Daoy (cell line): ENCODE measurements at places on chromosomes 16 and 17.

GRCh38 chr16:56041556-56042140 lies 149.6 kb upstream of the GNAO1 start:
- peak; percentile 19 for DNase-seq

- no peak for DNase-seq
Measured at GRCh38 chr16:84234321-84235241, 5.2 kb downstream of the KCNG4 start.

DNA sequence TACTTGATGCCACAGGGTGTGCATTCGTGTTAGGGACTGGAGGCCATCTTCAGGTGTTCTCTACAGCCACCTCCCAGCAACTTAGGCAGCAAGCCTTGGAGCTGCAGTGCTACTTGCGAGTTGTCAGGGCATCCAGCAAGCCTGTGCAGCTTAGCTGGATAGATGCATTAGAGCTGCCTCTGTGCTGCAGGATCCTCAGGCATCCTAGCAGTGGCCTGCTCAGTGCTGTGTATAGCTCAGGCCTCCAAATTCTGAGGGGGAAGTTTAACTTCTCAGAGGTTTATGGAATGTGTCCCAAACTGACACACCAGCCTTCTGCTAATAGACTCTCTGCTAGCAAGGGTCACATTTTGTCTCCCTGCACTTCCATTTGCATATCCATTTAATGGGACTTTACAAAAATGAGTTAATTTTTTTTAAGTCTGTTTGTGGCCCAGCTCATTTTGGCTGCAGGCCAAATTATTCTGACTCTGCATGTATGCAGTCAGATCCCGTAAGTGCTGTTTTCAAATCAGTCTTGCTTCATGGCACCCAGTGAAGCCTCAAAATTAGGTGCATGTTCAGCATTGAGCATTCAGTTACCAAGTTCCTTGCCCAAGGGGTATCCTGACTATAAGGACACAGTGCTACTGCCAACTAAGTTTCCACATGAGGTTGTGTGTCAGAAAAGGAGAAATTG lies 6.8 kb downstream of the GABARAPL2 start:
- DNase-seq = no peak

DNA sequence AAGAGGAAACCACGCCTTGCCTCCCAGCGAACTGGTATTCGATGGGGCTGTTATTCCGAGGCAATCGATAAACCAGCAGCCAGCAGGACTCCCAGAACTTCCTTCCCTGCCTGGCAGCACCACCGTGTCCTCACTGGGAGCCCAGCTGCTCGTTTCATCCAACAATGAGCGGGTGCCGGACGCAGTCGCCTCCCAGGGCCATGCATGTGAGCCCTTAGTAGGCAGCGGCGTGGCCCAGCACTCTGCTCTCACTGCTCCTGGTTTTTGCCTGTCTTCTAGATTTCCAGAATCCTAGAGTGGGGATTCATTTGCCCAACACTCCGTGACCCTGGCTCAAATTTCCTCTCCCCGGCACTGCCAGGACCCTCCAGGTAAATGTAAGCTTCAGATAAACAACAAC lies 29.1 kb upstream of the RASD1 start:
- no peak for DNase-seq

- DNase-seq = no peak
Measured at GRCh38 chr17:30186761-30187160, 48.7 kb downstream of the SLC6A4 start.

DNA sequence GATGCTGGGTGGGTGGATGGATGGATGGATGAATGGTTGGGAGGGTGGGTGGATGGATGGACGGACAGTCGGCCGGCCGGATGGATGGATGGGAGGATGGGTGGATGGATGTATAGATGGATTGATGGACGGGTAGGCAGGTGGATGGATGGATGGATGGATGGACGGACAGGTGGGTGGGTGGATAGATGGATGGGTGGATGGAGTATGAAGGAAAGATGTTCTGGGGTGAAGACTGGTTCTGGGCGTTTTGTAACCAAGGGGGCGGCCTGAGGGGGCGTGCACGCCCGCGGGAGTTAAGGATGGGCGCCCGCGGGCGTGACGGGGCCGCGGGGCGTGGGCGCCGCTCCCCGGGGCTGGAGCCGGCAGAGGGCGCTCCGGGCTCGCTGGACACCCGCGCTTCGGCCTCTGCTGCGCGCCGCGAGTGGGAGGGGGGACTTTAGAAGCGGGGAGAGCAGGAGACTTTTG lies at the start of gene NECAB2:
Gene NECAB2 (plus strand): TSS at position 407 of the 468 bp plus-strand sequence. CDS start 405 bp downstream, outside the sequence.
- peak; percentile 36 for DNase-seq

DNA sequence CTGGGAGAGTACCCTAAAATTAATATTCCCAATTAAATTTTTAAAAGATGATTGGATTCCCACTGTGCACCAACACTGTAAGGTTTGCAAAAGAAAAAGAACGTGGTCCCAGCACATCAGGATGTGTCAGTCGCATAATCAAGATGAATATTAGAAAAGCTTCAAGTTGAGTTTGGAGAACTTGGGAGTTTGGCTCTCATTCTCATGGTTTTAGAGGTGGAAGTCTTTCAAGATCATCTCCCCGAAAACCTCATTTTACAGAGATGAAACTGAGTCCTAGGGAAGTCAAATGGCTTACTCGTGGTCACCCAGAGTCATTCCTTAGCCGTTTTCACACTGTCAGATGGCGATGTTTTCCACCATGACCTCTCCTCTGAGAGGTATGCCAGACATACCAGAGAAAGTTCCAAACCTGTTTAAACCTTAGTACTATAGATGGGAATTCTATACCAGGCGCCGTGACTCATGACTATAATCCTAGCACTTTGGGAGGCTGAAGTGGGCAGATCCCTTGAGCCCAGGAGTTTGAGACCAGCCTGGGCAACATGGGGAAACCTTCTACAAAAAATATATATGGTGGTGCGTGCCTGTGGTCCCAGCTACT lies 1.2 kb downstream of the SEC14L1 start:
- DNase-seq = peak; percentile 41

GRCh38 chr17:73194514-73195222 lies 1.8 kb downstream of the COG1 start:
- DNase-seq = peak; percentile 39

GRCh38 chr17:2837147-2837561 lies 40.9 kb downstream of the RAP1GAP2 start:
- peak; percentile 38 for DNase-seq

DNA sequence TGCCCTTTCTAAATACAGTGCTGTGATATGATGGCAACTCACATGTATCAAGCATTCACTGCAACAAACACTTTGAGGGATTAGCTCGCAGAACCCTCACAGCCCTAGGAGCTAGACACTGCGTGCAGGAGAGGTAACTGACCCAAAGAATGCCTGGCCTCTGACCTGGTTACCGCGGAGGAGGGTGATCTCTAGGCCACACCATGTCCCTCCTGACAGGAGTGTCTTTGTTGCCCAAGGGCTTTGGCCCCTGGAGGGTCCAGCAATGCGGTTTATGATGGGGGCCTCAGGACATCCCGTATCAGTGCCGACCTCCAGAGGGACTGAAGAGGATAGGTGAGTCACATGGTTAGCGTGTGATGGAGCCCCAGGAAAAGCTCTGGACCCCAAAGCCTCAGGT lies 130.6 kb downstream of the MGAT5B start:
- DNase-seq = no peak

GRCh38 chr16:88978608-88979346 lies 1.8 kb upstream of the CBFA2T3 start:
- DNase-seq = no peak

DNA sequence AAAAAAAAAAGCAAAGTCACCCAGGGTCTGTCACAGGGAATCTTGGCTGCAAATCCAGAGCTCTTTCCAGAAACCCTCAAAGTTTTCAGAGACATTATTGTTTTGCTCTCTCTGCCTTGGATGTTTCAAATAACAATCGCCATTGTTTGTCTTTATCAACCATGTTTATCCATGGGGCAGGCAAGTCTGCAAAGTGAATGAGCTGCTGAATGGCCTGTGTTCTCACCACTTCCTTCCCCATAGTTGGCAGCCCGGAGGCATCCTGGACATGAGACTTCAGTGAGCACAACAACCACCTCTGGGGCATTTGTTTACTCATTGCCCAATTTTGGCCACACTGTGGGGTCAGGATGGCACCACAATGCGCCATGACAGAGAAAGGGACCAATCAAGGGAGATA lies 53.1 kb upstream of the USP7 start:
- no peak for DNase-seq

DNA sequence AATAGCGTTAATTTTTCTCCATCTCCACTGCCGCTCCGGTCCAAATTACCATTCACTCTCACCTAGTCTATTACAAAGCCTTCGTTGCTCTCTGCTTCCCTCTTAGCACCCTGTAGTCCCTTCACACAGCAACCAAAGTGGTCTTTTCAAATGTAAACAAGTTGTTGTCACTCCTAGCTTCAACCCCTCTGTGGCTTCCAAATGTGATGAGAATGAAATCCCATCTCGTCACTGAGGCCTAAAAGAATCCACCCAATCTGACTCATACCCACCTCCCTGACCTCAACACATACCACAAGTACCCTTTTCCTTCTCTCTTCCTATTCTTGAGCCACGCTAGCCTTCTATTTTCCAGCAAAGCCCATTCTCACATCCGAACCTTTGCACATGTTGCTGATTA lies 2.2 kb upstream of the PELP1 start:
- DNase-seq = peak; percentile 67

GRCh38 chr17:64085650-64086005 lies 44.3 kb downstream of the ERN1 start:
- no peak for DNase-seq

- peak; percentile 92 for DNase-seq
Measured at GRCh38 chr16:67659675-67660563, at the start of gene ACD. TSS of gene ACD (minus strand) at chr16:67660260. CDS start at chr16:67660220, 40 bp downstream.

DNA sequence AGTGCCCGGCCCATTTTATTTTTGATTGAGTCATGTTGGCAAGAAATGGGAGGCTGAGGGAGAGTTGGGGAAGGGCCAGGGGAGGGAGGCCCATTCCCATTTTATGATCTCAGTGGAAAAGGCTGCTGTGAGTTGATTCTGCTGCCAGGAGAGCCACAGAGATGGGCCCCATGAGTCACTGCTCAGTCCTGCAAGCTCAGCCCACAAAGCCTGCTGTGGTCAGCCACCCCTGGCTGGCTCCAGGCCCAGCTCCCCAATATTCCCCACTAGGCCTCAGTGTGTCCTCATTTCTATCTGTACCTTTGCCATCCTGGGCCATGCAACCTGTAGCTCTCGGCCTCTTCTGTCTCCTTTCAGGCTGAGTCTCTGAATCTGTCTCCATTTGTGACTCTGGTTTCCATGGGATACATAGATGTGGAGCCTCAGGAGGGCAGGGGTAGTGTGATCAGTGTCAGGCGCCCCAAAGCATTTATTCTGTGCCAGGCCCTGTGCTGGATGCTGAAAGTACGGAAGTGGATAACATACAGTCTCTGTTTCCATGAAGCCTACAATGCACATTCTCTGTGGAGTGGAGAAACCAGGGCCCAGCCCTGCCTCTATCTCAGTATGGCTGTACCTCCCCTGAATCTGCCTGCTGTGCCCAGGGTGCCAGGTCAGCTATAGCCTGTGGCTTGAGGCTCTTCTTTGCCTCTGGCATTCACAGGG lies 1.9 kb upstream of the PLEKHG4 start:
- peak; percentile 98 for DNase-seq

DNA sequence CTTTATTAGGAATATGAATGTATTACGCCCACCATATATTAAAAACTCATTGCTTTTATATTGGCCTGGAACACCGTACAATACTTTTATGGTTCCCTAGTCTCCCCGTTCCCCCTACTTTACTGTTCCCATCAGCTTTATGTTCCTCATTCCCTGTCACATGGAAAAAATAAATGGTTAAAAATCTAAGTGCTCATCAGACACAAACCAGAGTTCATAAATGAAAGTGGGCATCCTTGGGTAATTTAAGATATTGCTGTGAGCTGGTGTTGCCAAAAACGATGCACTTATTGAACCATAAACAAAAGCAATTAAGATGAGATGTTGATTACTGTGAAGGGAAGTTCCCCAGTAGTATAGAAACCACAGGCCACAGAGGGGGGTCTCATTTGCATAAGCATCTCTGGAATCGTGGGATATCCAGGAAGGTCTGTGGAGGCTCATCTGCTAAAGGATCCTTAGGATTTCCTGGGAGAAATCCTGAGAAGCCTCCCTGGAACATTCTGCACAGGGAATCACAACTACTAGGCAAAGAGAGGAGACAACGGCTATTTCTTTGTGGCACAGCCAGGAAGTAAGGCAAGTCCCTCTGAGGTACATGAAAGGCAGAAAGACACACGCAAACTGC lies 591.4 kb upstream of the CDH11 start:
- no peak for DNase-seq

DNA sequence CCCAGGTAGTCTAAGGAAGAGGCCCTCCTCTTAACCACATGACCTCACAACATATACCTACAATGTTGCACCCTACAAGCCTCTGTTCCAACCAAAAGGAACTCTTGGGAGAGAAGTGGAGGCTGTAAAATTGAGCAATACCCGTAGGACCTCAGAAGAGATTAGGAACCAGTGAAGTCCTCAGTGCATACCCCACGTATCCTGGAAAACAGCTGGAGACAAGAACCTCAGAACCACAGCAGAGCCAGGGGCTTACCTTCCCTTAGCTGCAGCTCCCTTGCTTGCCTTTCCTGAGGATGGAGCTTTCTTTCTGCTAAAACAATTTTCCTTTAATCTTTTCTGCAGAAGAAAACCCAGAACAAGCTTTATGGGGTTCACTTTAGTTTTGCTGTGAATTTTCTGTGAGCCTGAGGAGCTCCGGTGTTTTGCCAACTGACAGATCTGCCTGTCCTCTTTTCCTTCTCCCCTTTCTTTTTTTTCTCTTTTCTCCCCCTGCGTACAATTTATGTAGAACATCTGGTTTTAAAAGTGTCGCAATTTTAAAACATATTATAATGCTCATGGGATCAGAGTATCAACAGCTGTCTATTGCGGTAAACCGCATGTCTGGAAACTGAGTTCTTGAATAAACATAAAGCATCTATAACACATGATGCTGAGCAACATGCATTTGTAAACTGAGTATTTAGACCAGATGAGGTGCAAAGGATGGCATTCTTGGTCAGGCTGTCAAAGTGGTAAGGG lies 226.4 kb upstream of the MAF start:
- DNase-seq = no peak
